ENCODE measurements at places on chromosomes 11 and 22. TPM values are rescaled to one million over a fixed set of nuclear protein-coding genes. Genes with fewer than 3 reads are reported as not detected.

The GGT5 gene
- total RNA-seq = not detected

DNA sequence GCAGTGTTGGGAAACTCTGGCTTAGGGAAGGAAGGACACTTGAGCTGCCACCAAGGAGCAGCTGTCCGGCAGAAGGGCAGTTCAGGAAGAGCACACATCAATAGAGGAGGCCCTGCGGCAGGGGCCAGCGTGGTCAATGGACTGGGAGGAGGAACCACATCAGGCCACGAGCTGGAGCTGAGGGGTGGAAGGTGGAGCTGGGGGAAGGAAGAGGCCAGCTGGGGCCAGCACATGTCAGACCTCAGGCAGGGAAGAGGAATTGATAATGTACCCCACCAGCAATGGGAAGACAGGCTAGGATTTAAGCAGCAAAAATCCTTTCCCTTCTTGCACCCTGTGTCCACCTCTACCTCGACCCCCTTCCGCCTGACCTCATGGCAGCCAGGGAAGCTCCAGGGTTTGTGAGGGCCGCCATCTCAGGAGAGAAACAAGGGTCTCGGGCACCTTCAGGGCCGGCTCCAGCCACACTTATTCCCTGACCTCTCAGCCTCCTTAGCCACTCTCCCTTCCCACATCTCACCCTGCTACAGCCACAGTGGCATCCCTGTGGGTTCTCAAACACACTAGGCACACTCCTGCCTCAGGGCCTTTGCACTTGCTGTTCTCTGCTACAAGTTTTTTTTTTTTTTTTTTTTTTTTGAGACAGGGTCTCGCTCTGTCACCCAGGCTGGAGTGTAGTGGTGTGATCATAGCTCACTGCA lies 157.8 kb upstream of the GRK3 start:
- no peak for DNase-seq

The PRODH gene
- not detected for total RNA-seq

The ISX gene
- total RNA-seq = not detected

The PRDM11 gene
- total RNA-seq = 8.4 TPM

Measured in OCI-LY7 (cell line).